ENCODE measurements at places on chromosomes 7 and 10.

DNA sequence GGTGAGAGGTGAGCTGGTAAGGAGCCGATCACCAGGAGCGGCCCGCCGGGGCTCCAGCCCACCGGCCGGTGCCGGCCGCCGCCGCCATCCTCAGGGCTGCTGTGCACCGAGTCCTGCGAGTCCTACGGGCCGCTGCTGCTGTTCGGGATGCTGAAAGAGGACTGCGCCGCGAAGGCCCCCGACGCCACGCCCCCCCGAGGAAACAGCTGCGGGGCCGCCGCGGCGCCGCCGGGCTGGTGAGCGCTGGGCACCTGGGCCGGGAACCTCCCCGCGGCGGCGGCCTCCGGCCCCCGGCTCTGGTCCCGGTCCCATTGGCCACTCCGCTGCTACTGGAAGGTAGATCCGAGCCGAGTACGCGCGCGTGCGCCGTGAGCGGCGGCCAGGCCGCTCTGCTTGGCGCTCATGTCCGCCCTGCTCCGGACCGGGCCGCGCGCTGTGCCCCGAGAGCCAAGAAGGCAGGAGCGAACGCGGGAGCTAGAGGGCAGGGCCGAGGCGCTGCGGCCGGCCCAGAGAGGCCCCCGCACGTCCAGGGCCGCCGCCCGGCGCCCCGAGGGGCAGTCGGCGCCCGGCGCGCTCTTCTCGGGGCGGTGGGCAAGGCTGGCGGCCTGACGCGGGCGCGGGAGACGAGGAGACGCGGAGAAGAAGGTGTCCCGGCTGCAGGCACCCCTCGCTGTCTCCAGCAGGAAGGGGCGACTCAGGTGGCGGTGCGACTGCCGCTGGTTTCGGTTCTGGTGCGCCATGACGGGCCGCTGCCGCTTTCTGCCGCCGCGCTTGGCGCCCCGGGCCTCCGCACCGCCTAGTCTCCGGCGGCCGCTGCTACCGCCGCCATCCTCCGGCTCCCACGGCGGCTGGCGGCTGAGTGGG lies 121.3 kb upstream of the WIPF3 start:
- DNase-seq = peak; percentile 77

DNA sequence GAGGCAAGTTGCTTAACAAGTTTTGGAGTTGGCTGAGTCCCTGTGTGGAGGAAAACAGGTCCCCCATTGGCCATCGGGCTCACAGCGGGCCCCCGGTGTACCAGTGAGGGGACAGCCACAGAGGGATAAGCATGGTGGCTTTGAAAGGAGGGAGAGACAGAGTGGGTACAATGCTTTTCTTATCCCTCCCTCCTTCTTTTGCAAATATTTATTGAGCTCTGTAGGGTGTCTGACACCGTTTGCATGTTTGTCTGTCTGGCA lies 2.8 kb downstream of the HTRA1 start:
- no peak for DNase-seq

- peak; percentile 10 for DNase-seq
Observed at GRCh38 chr7:112898432-112899290, 108.5 kb upstream of the TMEM168 start.

DNA sequence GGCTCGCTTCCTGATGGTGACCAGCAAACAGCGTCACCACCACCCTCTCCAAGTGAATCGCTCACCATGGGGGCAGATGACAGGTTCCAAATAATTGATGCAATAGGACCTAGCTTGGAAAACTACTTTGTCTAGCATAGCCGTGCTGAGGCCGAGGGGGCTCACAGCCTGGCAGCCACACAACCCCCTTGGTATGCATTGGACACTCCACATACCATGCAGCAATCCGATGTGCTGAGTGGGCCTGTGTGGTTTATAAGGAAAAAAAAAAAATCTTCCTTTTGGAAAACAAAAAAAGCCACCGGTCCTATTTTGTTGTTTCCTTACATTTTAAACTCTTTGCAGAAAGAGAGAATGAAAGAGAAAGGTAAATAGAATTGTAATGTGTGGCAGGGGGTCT lies 15.1 kb downstream of the GATA3 start:
- DNase-seq = no peak

GRCh38 chr10:53406532-53406931 lies 633.9 kb upstream of the MBL2 start:
- no peak for DNase-seq

- DNase-seq = no peak
Observed at GRCh38 chr10:93113042-93113441, 39.3 kb downstream of the CYP26A1 start.

DNA sequence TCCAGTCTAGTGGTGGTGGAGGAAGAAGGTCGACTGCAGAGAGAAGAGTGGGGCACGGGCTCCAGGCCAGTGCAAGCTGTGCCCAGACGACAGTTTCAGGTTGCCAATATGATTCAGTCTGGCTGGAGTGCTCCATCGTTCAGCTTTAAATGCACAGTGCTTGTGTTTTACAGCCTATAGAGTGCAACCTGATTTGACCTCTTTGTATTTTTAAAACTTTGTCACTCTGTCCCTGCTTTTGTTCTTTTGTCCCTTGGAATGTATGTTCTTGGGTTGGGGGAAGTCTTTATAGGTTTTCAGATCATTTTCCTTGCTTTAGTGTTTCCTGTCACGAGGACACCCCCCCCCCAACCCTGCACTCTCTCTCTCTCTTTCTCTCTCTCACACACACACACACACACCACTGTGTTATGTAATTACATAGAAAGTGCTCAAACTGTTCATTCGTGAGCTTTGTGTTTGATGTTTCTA lies 198.0 kb downstream of the CAMK1D start:
- DNase-seq = no peak

- no peak for DNase-seq
Observed at GRCh38 chr7:31410265-31410664, 69.7 kb upstream of the NEUROD6 start.

DNA sequence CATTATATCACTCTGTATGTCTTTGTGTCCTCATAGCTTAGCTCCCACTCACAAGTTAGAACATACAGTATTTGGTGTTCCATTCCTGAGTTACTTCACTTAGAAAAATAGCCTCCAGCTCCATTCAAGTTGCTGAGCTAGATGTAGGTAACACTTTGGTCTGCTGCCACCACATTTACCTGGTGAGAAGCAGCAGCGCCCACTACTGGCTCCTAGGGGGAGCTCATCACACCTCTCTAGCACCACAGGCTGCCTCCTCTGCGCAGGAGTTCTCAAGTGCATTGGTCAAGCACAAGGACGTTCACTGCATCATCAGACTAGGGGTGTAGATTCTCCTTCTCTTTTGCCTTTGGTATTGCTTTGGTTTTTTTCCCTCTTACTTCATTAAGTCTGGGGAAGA lies 530.9 kb upstream of the AUTS2 start:
- DNase-seq = peak; percentile 82

DNA sequence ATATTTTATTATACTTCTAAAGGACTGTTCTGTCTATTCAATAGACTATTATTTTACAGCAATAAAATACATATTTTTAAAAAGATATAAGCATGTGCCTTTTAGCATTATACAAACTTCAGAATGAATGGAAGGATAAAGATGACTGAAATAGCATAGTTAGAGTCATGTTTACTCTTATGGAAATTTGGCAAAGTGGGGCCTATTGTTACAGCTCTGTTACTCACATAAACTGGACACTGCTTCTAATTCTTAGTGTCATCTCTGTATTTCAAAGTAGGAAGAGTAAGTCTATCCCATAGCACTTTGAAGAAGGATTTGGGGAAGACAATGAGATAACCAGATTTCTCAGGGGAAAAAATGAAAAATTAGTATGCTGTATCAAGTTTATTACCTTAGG lies 168.2 kb downstream of the SKAP2 start:
- no peak for DNase-seq

DNA sequence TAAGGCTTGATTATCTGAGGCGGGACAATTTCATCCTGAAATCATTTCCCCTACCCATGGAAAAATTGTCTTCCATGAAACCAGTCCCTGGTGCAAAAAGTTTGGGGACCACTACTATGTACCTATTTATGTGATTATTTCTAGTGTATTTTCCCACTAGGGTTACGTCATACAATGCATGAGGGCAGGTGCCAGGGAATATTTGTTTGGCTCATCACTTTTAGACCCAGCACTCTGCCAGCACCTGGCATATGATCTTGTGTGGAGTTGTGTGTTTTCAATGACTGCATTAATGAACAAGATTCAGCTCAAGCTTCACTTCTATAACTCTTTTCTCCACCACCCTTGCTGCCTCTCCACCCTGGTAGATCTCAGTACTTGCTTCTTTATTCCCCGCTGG lies 73.3 kb upstream of the TNKS2 start:
- DNase-seq = no peak

DNA sequence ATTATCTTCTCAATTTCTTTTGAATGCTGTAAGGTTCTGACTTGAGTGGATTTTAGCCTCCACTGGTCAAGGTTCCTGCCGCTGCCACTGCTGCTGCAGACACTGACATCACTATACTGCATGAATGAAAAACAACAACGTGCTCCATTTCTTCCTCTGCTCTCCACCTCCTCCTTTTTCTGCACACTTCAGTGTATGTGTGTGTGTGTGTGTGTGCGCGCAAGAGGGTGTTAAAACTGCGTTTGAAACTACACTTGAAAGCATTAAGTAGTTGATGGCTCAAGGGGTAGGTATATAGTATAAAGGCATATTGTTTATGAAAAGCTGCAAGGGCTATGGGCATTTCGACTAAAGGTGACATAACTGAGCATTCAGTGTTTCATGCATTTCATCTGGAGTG lies 3.5 kb downstream of the GLCCI1 start:
- DNase-seq = no peak

DNA sequence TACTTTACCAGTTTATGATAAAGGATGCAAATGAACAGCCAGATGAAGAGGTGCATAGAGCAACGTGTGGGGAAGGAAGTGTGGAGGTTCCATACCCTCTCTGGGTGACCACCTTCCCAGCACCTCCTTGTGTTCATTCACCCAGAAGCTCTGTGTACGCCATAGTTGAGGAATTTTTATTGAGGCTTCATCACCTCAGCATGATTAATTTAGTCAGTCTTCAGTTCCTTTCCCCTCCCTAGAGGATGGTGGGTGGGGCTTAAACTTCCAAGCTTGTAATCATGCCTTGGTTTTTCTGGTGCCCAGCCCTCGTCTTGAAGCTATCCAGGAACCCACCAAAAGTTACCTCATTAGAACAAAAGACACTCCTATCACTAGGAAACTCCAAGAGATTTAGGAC lies 162.7 kb downstream of the PLCE1 start:
- no peak for DNase-seq

Measured in T47D (cell line).